ENCODE measurements at places on chromosomes 11 and 22.
A peak's percentile ranks its signal among the peaks of the same experiment; 100 is the strongest.

DNA sequence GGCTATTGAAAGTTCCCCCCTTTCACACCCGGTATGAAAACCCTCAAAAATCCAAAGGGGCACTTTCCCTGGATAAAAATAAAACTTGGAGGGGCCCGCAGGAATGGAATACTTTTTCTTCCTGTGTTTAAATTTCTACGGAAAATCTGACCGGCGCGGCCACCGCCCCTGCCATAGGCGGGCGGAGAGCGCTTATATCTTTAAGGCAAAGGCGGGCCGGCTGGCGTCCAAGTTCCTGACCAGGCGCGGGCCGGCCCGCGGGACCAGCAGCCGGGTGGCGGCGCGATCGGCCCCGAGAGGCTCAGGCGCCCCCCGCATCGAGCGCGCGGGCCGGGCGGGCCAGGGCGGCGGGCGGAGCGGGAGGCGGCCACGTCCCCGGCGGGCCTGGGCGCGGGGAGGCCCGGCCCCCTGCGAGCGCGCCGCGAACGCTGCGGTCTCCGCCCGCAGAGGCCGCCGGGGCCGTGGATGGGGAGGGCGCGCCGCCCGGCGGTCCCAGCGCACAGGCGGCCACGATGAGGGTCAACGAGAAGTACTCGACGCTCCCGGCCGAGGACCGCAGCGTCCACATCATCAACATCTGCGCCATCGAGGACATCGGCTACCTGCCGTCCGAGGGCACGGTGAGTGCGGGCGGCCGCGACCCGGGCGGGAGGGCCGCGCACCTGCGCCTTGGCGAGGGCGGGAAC lies at the start of gene ANO1:
Gene ANO1 (plus strand): TSS at position 223 of the 686 bp plus-strand sequence. CDS start 290 bp downstream, at position 513.
- DNase-seq = no peak

DNA sequence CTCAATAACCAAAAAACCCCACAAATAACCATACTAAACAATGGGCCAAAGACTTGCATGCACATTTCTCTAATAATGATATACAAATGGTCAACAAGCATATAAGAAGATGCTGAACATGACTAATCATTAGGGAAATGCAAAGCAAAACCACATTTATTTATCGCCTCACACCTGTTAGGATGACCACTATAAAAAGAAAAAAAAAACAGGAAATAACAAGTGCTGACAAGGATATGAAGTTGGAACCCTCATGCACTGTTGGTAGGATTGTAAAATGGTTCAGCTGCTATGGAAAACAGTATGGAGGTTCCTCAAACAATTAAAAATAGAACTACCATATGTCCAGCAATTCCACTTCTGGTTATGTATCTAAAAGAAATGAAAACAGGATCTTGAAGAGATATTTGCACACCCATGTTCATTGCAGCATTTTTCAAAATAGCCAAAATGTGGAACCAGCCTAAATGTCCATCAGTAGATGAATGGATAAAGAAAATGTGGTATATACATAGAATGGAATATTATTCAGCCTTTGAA lies 66.2 kb downstream of the AMBRA1 start:
- no peak for DNase-seq

DNA sequence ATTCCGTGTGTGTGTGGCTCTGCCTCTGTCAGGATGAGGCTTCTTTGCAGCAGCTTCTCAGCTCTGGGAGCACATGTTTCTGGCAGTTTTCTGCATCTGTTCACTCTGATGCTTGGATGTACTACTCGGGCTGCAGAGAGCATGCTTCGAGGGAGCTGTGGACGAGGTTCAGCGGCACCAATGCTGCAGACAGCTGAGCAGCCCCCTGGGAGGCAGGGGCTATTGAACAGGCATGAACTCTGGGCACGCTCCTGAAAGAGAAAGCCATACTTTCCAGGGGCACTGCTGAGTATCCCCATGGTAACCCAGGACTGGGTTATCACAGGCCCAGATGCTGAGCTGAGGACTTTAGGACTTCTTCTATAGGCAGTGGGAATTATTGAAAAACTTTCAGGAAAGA lies 33.8 kb downstream of the ADAMTS8 start:
- DNase-seq = no peak

- DNase-seq = no peak
Measured at GRCh38 chr11:26708736-26709456, 13.0 kb downstream of the SLC5A12 start.

- DNase-seq = no peak
Measured at GRCh38 chr11:127651888-127652221, 651.3 kb upstream of the KIRREL3 start.

GRCh38 chr11:72378704-72379383 lies 55.5 kb downstream of the CLPB start:
- no peak for DNase-seq

GRCh38 chr11:46537537-46538295 lies 56.1 kb downstream of the AMBRA1 start:
- DNase-seq = peak; percentile 74

DNA sequence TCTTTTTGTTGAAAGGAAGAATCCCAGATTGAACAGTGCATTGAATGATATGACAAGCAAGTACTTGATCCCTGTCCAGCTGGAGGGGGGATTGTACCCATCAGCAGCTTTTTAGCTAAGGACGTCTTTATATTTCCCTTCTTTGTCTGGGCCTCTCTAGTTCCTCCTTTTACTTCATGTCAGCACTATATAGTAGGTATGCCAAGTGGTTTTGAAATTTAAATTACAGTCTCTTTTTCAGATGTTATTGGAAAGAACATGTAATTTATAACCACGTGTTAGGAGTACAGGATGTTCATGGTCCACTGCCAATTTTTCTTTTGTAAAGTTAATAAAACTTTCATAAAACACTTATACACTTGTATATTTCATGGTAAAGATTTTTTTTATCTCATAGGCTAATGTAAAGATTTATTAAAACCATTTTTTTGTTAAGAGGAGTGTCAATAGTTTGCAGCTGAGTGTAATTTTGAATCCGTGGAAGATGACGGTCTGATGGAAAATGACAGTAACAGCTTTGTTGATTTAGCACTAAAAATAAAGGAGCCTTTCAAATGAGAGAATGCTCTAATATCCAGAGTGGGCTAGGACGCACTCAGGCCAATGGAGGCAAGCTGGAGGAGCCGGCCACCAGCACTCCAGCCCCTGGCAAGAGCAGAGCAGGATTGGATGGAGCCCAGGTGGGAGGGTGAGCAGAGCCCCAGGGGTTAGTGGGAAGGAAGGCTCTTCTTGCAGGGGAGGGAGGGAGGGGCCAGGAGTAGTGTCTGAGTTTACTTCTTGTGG lies 488.3 kb downstream of the INSC start:
- DNase-seq = no peak

DNA sequence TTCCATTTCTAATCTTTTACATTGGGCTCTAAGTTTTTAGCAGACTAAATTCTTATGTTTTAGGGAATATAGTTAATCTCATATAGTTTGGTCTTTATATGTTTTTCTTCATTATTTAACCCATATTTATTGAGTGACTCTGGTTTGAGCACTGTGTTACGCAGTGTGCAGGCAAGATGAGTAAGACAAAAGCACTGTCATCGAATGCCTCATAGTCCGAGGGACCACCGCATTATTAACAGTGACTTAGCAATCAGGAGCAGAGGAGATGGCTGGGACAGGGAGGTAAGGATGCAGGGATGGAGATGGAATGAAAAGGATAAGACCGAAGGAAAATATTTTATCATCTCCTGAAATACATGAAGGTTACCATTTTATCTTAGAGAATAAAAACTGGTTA lies 65.2 kb upstream of the CTSC start:
- no peak for DNase-seq

DNA sequence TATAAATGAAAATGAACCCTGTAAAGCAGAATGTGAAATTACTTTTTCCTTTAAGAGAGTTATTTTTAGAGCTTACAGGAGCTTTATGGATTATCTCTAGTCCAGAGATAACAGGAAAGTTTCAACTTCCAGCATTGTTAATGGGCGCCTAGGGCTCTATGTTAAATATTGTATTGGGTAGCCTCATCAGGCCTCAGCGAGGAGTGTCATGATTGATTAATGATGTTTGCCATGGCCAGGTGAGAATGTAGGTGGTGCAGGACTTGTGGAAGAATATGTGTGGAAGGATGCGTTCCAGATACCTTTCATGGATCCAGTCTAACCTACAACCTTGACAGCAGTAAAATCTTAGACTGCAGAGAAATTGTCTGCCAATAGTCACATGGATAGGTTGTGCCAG lies 50.6 kb downstream of the ME3 start:
- DNase-seq = no peak

DNA sequence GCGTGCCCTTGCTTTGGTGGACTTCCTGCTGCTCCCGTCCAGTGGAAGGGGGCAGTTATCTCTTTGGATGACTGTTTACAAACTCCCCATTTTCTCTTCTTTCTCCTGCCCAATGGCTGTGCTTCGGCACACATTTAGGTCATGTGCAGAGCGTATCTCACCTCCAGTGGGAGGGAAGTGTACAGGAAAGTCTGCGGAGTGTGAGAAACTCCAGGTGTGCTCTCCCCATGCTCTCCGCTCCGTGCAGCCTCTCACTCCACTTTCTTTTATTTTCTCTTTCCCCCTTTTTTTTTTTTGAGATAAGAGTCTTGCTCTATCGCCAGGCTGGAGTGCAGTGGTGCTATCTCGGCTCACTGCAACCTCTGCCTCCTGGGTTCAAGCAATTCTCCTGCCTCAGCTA lies 11.9 kb upstream of the TEF start:
- DNase-seq = no peak
